SIG-M5 (cell line): ENCODE measurements at places on chromosomes 7 and 10.

DNA sequence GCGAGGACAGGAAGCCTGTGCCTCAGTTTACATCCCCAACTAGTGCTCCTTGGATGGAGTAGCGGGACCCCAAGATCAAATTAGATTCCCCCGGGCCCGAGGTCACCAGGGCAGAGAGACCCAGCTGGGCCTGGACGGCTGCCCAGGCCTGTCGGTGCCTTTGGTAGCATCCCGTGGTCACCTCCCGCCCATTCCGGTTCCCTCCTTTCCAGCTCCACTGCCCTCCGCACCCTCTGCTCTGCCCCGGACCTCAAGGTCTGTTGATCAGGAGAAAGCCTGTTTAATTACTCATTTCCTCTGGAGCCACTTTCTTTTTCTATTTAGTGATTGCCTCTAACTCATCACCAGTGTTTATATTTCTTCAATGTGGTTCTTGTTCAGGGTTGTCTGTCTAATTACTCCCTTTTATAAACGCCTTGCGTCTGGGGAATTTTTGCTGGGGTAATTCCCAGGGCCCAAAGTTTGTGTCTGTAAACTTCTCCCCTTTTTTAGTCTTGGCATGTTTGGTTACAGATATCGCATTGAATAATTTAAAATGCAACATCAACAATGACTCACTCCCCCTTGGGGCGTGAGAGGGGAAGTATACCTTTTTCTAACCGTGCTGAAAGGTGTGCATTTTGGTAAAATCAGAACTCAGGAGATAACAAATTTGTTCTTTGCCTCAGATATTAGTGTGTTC, 1.9 kb downstream of the FOXK1 start:
- DNase-seq = no peak

GRCh38 chr10:15158972-15159371, 9.5 kb downstream of the NMT2 start:
- no peak for DNase-seq

- no peak for DNase-seq
Observed at GRCh38 chr10:91974960-91975359, 51.4 kb downstream of the BTAF1 start.

DNA sequence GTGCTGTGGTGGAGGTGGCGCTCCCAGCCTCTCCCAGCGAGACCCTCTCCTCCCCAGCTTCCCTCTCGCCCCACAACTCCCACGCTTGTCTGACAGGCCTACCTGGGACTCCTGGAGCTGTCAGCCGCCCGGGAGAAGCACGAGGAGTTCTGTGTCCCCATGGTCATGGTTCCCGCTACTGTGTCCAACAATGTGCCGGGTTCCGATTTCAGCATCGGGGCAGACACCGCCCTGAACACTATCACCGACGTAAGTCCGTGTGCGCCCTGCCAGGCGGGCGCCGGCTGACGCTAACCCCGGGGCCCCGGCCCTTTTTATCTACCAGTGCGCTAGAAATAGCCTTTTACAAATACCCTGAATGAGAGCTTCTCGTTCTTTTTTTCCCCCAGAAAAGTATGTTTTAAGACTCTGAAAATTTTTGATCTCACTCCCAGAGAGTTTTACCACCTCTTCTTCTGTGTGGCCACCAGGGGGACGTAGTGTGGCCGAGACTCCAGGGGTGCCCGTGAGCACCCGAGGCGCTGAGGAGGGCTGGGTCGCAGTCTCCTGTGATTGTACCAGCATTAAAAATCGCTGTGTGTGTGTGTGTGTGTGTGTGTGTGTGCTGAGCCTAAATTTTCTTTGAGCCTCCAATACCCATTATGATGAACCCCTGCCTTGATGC, 52.6 kb downstream of the PFKP start:
- DNase-seq = no peak

DNA sequence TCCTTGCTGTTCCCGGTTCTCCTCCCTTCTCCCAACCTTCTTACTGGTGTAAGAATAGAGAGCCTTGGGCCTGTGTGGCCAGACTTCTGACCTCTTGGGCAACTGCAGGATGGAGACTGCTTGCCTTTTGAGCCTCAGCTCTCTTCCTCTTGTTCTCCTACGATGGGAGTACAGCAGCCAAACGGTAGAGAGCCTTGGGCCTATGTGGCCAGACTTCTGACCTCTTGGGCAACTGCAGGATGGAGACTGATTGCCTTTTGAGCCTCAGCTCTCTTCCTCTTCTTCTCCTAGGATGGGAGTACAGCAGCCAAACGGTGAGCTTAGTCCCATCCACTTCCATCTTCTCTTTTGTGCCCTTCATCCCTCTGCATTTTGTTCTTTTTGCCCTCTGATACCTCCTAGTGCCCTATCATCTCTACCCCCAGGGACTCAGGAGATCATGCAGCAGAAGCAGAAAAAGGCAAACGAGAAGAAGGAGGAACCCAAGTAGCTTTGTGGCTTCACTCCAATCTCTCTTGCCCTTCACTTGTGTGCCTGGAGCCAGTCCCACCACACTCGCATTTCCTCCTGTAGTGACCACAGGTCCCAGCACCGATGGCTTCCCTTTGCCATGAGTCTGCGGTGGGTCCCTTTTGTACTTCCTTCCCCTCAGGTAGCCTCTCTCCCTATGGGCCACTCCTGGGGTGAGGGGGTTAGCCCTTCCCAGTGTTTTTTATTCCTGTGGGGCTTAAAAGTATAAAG, 15.3 kb downstream of the SLC25A13 start:
- no peak for DNase-seq

DNA sequence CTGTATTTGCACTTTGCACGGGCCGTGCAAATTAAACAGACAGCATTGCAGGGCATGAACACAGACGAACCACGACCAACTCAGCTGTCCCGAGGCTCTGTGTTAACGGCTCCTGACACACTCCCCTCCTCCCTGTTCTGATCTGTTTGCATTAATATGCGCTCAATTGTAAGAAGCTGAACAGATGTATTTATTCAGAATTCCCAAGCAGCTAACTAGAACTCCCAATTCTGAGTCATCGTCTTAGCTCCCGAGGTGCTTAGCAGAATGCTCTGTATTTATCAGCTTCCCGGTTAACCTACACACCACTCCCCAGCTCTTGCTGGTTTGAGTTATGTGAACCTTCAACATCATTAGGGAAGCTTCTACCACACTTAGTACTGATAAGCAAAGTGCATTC, 286.4 kb downstream of the PTPRN2 start:
- no peak for DNase-seq

- no peak for DNase-seq
Observed at GRCh38 chr7:87935384-87935706, 1.3 kb downstream of the ADAM22 start.

GRCh38 chr10:99346247-99346646, 17.1 kb downstream of the CNNM1 start:
- no peak for DNase-seq

- DNase-seq = no peak
Observed at GRCh38 chr7:106927536-106927935, 62.5 kb downstream of the PIK3CG start.
